ENCODE measurements at places on chromosomes 11 and 22.

DNA sequence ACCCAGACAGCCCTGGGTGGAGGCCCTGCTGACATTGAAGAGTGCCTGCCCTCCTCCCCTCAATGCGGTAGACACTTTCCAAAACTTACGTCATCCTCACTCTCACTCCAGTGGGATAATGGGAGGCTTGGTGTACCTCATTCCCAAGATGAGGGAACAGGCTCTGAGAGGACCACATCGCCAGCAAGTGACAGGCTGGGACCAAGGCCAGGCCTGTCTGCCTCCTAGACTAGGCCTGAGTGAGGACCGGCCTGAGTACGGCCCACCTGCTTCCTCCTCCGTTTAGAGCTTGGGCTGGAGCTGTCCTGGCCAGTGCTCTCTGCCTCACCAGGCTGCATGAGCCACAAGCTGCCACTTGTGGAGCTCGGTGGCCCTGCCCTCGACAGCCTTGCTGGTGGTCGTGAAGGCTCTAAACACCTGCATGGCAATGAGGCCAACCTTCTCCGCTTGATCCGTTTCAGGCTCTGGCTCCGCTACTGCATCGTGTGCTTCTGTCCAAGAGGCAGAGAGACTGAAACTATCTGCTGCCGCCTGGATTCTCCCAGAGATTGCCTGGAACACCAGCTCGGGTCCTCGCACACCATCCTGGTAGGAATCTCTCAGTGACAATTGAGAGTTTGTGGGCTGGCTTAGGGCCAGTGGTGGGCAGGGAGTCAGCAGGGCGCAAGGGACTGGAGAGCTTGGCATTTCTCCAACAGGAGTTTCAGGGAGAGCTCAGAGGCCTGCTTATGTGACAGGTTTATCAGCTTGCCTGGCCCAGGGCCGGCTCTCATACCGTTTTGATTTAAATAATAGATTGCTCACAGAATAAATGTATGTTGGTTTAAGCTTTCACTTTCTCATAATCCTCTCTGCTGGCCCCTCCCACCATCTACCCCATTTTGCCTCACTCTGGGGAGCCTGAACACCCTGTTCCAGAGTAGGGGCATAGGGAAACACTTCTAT lies 9.4 kb downstream of the LRRC75B start:
- DNase-seq: no peak

DNA sequence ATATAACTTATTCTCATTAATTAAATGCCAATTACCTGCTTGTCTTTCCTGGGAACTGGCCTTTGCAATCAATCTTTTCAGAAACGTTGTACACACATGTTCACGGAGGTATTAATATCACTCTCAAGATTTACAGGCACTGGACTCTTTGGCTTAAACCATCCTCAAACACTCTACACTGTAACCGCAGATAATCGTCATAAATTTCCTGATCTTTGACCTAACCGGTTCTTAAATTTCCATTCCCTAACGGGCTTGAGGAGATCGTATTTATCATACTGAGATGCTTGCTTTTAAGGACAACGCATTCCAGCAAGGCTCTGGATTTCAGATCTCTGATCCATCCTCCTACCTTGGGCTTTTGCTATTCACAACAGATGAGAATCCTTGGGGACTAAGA lies 72.8 kb downstream of the ARL14EP start:
- DNase-seq: no peak

DNA sequence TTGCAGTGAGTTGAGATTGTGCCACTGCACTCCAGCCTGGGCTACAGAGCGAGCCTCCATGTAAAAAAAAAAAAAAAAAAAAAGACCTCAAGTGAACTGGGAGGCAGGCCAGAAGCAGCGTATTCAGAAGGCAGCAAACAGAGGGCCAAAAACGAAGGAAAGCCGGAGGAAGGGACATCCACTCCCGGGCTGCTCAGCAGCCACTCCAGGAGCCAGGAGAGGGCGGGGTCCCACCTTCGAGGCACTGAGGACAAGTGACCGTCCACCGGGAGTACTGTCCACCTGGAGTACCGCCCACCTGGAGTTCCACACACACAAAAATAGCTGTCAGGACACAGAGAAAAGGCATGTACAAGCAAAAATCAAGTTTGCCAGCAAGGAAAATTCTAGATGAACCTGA lies 5.5 kb downstream of the TOLLIP start:
- DNase-seq: no peak

DNA sequence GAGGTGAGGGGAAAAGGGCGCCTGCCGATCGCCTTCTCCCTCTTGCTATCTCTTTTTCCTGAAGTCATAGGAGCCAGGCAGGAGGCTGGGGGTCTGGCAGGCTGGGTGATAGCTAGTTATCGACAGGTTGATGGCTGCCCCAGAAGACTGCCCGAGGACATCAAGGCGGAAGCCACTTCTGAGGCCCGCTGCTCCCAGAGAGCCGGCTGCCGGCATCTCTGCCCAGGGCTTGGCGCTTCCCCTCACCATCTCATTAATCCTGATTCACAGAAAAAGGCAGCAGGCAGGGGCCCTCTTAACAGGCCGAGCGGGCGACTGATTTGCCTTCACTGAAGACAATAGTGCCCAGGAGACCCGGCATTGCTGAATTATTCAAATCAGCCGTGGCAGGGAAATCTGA lies 124.2 kb downstream of the MIAT start:
- DNase-seq: no peak

GRCh38 chr22:46068593-46069491 lies 81.5 kb upstream of the PPARA start:
- no peak for DNase-seq

- DNase-seq: no peak
Measured at GRCh38 chr22:23518376-23519187, 61.5 kb downstream of the IGLL1 start.

Measured in activated T-cell treated with anti-CD3 and anti-CD28 coated beads for 1 hour (primary cell).